ENCODE measurements at places on chromosomes 11 and 22.

DNA sequence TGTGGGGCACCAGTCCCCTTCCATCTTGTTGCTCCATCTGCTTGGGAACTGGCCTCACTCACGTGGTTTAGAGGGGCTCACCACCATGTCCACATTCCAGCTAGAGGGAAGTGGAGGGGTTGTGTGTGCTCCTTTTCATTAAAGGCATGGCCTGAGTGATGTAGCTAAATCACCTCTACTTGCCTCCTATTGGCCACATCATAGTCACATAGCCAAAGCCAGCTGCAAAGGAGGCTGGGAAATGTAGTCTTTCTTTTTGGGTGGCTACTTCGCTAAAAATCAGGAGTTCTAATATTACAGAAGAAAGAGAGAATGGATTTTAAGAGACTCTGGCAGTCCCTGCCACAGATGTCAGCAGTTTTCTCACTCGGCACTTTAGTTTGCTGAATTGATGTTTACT lies 63.0 kb upstream of the ALX4 start:
- DNase-seq: no peak

DNA sequence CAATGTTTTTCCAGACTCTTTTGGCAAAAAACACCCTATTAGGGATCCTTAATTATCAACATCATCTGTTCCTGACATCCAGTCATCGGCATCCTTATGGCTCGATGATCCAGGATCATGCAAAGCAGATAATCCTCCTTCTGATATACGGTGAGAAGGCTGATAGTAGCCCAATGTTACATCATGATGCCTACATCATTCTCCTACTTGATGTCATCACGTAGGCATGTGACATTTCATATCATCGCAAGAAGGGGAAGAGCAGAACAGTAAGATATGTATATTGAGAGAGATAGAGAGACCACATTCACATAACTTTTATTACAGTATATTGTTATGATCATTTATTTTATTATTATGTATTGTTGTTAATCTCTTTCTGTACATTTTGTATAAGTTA lies 168.6 kb downstream of the ADAMTS15 start:
- no peak for DNase-seq

DNA sequence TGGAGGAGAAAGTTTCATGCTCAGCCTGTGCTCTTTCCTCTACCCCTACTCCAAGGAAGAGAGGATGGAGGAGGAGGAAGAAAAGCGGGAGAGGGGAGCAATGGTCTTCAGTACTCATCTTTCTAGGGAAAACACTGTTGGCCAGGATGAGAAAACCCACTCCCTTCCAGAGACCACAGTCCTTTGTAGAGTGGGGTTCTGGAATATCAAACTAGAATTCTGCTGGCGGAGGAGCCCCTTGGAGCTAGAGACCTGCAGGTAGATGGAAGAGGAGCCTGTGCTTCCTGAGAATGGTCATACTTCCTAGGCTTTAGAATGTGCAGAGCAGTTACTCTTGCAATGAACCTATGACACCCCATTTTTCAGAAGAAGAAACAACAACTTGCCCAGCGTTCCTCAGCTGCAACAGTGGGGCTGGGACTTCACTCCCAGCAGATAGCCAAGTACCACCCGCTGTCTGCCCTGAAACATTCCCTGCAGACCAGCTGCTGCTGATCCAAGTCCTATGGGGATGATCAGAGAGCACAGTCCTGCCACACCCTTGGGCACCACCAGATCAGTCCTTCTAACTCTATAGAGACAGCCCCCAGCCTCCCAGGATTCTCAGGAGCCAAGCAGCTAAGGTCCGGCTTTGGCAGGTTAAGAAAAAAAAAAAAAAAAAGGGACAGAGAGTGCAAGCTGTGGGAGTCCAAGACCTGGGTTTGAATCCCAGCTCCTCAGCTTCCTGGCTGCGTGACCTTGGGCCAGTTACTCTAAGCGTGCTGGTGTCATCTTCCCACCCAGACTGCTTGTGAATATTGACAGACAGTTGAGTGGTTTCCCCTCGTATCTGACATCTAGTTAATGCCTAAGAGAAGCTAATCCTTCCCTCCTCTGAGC lies 664 bp downstream of the PTGDR2 start:
- no peak for DNase-seq

DNA sequence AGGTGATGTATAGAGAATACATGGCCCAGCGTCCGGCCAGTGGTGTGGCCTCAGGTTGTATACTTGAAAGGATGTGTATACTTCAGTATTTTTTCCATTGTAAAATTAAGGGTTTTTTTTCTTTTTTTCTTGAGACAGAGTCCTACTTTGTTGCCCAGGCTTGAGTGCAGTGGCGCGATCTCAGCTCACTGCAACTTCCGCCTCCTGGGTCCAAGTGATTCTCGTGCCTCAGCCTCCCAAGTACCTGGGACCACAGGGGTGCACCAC lies 15.8 kb downstream of the ZBTB16 start:
- no peak for DNase-seq

DNA sequence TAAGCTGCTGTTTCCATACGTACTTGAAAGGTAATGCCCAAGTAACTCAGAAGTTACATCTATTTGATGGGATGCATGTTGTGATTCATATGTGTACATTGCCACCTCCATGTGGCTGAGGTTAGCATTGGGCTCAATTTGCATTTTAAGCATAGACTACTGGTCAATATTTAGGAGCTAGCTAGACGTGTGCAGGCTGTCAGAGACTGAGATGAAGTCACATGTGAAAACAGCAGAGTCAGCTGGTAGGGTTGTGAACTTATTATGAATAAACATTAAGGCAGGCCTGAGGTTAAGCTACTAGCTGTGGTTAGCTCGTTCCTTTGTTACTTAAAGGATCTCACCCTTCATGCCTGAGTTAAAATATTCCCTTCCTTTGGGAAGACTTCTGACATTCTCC lies 114.5 kb upstream of the MTNR1B start:
- DNase-seq: no peak

DNA sequence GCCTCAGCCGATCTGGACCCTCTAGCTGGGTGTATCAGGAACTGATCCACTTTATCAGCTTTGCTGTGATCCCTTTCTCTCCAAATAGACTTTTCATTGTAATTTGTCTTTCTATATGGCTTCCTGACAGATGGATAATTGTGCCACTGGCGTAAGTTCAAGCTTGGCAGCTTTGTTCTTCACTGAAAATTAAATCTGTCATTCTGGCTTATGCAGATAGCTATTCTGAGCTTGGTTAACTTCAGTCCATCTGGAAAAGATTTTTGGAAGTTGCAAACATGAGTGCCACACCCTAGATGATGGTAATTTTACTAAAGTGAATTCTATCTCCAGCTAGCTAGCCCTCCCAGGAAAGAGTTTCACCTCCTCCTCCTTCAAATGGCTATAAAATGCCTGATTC lies 8.1 kb downstream of the OR5A2 start:
- no peak for DNase-seq

GRCh38 chr11:47480762-47481161 lies 31.8 kb upstream of the RAPSN start:
- DNase-seq: no peak

GRCh38 chr11:36268337-36268985 lies 20.8 kb downstream of the COMMD9 start:
- DNase-seq: peak; percentile 24

GRCh38 chr11:104015649-104016415 lies 20.6 kb upstream of the DDI1 start:
- no peak for DNase-seq

GRCh38 chr11:111378861-111379601 lies at the start of gene POU2AF1:
POU2AF1 (minus strand) TSS chr11:111379275; CDS start chr11:111379177, 98 bp downstream.
- no peak for DNase-seq

DNA sequence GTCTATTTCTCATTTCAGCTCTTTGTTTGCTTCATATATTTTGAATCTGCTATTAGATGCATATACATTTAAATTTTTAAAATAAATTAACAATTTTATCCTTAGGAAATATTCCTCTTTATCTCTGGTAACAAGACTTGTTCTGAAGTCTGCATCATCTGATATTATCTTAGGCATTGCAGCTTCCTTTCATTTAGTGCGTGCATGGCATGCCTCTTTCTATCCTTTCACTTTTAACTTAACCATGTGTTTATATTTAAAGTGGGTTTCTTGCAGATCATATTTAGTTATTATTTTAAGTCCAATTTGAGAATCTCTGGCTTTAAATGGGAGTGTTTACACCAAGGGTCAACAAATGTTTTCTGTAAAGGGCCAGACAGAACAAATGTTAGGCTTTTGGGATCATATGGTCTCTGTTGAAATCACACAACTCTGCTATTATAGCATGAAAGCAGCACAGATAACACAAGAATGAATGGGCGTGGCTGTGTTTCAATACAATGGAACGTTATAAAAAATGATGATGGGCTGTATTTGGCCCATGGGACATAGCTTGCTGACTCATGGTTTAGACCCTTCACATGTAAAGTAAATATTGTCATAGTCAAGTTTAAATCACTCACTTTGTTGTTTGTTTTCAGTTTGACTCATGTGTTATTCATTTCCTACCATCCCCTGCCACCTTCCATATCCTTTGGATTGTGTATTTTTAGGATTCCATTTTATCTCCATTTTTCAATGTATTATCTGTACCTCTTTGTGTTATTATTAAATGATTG lies 83.9 kb upstream of the SNX19 start:
- DNase-seq: no peak

GRCh38 chr11:62605467-62605866 lies 3.8 kb upstream of the MTA2 start:
- no peak for DNase-seq

DNA sequence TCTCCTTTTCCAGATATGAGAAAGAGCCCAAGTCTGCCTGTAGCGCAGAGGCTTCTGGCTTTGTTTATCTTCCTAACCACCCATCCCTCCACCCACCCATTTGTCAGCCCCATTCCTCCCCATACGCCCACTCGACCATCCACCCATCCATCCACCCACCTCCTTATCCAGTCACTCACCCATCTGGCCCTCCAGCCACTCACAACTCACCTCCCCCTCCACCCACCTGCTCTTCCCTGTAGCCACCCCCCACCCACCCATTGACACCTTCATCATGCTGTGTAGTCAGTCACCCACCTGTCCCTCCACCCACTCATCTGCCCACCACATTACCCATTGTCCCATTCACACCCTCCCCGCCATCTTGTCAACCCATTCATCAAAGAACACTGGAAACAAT lies 5.5 kb downstream of the CST6 start:
- no peak for DNase-seq

DNA sequence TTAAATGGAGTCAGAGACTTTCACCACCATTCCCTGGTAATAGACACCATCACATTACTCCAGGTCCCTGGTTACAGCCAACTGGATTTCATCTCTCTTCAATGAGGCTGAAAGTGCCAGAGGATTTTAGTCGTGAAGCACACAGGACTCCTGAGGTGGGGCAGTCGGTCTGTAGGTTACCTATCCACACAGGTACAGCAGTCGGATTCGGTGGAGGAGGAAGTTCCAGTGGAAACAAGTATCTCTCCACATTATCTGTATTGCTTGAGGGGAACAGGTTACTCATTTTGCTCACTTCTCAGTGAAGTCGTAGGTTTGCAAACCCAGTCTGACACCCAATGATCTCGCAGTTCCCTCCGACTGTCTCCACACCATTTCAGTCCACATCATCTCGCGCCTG lies 82.3 kb upstream of the TMEM45B start:
- no peak for DNase-seq

- DNase-seq: no peak
Observed at GRCh38 chr11:117720061-117720511, 76.9 kb downstream of the DSCAML1 start.

DNA sequence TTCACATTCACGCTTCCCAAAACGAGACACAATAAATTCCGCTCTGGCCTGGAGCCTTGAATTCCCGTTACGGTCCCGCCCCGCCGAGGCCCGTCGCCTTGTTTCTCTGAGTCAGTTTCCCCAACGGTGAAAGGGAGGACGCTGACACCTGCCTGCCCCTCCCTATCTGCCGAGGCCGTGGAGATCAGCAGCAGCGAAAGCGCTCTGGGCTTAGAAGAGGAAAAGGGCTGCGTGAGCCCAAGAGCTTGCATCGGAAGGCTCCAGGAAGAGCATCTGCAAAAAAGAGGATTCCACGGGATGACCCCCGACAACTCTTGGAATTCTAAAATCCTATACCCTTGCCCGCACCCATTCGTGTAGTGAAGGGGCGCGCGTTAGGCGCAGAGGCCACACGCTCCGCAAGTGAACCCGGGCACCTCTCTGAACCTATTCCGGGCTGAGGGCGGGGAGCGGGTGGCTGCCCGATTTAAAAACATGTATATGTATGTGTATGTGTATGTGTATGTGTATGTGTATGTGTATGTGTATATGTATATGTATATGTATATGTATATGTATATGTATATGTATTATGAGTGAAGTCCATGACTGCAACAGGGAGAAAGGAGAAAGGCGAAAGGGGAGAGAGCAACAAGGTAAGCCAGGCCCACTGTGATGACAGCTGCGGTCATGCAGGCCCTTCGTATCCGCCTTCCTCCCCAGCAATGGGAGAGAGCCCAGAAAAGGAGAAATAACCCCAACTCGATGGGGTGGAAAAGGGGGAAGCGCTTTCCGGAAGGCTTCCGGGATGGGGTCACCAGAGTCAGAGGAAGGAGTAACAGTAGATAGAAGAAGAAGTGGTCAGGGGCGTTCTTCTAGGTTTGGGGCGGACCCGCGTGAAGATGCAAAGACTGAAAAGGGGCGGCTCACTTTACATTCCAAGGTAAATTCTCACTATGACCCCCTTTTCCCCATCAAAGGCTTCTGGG lies 948 bp upstream of the MRTFA start:
- DNase-seq: peak; percentile 66

GRCh38 chr11:60919956-60920355 lies 4.3 kb upstream of the TMEM132A start:
- DNase-seq: no peak

DNA sequence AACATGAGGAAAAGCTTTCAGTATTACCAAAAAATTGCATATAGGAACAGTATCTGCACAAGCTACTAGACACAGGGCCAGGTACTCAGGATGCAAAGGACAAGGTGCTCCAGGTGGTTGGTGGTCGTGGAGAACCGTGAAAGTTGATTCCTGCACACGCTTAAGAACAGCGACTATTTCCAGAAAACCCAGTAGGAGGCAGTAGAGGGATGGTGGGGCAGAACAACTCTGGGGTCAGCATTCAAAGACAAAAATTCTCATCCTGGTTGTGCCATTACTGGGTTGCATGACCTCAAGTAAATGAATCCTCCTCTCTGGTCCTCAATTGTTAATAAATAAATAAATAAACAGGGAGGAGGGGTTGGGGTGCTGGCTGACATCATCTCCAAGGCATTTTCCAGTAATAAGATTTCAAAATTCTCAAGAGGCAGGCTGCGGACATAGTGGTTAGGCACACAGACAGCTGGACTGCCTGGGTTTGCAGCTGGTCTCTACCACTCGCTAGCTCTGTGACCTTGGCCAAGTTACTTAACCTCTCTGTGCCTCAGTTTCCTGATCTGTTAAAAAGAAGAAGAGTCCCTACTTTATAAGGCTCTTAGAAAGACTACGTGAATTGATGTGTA lies 89.6 kb downstream of the ISX start:
- no peak for DNase-seq

- peak; percentile 5 for DNase-seq
Observed at GRCh38 chr11:30775233-30775522, 189.0 kb upstream of the MPPED2 start.

DNA sequence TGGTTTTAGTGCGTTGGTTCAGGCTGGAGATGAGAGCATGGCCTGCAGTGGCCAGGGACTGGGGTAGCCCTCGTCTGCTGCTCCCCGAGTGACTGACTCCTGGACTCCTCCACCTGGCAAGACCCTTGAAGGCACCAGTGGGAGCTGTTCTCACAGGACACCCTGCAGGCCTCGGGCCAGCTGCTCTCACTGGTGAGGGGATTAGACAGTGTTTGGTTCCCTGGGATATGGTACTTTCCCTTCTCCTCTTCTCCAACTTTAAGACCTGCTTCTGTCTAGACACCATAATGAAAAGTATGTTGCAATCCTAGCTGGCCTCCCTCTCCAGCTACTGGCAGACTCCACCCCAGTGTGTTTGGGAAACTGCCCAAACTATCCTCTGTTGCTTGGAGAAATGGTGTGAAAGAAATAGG lies 168.8 kb upstream of the CADM1 start:
- DNase-seq: no peak

Data from hematopoietic multipotent progenitor cell treated with erythropoietin and hydrocortisone succinate and interleukin-3 and kit ligand, for 4 days (in vitro differentiated cells).